ENCODE measurements at places on chromosomes 1 and 21.

DNA sequence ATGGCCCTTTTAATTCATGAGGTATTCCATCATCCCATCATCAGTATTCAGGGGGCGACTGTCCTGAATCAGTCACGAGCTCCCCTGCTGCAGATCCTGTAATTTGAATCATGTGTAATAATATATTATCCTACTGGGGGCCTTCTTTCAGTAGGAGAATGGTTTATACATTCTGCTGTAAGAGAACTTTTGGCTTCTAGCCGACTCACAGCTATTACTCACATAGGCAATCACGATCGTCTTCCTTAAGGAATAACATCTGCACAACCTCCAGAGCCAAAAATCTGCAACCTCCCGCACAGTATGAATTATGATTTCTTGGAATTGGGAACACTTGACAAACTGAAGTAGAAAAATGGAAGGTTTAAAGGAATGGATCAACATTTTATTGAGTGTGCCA lies 343.0 kb downstream of the USP25 start:
- no peak for DNase-seq

DNA sequence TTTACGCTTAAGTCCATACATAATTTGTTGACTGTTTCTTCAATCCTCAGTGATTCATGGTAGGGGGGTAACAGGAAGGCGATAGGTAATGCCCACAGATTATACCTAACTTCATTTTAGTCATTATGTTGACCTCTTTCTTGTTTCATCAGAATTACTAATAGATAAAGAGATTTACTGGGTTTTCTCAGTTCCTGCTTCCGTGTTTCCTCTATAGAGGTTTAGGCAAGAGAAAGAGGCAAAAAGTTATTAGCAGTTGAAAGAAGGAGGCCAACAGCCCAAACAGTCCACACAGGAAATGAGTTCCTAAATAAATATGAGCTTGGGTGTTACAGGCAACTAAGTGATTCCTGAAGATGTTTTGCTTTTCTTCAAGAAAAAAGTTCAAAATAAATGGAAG lies 17.9 kb upstream of the CLCA1 start:
- no peak for DNase-seq

GRCh38 chr21:26754853-26755252 lies 90.4 kb downstream of the ADAMTS1 start:
- no peak for DNase-seq

DNA sequence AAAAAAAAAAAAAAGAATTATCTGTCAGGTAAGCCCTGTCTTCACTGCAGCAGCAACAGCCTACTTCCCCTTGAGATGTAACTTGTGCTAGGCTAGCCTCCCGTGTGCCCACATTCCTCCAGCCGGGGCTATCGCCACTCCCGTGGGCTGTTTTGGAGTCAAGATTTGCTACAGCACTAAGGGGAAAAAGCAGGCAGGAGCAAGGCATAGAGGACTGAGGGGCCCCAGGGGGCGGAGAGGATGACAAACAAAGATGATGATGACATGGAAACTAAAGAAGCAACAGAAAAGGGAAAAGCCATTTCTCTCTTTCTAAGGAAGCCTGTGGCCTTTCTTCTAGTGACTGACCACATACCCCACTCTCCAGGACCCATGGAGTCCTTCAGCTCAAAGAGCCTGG lies 1.9 kb downstream of the TNFAIP8L2 start:
- no peak for DNase-seq

DNA sequence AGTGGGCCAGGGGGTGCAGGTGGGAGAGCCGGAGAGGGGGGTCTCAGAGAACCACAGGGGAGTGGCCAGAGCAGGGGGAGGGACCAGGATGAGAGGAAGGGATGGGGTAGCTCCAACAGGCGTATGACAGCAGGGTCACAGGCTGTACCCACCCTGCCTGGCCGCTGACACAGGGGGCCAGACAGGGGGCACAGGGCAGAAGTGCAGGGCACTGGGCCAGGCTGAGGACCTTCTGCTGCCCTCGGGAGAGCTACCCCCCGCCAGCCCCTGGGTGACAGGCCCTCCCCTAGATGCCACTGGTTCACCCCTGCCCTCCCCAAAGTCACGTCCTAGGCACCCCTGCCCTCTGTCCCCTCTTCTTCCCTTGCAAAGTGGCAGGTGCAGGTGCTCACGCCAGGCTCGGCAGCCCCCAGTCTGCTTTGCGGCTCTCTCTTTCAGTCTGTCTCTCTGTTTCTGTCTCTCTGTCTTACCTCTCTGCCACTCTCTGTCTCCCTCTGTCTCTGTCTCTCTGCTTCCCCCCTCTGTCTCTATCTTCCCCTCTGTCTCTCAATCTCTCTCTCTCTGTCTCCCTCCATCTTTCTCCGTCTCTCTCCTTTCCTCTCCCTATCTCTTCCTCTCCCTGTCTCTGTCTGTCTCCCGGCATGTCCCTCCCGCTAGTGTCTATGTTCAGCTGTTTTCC lies 48.5 kb downstream of the WNT9A start:
- DNase-seq: no peak

DNA sequence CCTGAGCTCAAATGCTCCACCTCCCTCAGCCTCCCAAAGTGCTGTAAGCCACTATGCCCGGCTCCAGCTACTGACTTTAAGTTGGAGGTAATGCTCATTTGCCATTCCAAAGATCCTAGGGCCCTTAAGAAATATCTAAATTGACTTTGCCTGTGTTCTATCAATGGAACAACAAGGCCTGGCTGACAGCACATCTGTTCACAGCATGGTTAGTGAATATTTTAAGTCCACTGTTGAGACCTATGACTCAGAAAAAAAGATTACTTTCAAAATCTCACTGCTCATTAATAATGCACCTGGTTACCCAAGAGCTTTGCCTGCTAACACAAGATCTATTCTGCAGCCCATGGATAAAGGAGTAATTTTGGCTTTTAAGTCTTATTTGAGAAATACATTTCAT lies 3.5 kb upstream of the SSX2IP start:
- no peak for DNase-seq

GRCh38 chr1:183234660-183235476 lies 48.8 kb downstream of the LAMC2 start:
- DNase-seq: no peak

DNA sequence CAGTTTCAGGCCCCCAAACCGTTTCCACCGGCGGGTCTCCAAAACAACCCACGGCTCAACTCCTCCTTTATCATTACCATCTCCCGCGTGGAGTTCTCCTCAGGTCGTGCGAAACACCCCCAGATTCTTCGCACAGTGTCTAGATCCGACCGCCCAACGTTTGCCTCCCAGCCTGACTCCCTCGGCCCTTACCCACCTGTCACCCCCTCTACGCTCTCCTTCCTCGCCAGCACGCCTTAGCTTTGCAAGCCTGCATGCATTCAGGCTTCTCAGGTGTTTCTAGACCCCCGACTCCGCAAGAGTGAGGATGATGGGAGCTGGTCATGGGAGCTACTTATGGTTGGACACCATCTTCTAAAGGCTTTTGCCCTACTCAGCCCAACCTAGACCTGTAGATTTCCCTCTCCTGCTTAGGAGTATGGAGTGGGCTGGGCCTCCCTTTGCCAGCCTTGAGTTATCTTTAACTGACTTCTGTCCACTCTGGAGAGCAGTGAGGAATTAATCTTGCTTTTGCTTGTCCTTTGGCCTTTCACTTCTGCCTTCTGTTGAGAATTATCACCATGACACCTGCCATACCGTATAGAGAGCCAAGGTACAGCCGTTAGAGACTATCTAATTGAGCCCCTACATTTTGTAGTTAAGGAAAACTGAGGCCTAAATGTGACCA lies 865 bp downstream of the ATP5IF1 start:
- DNase-seq: no peak

- DNase-seq: no peak
Observed at GRCh38 chr1:234659538-234659937, 49.6 kb upstream of the IRF2BP2 start.

DNA sequence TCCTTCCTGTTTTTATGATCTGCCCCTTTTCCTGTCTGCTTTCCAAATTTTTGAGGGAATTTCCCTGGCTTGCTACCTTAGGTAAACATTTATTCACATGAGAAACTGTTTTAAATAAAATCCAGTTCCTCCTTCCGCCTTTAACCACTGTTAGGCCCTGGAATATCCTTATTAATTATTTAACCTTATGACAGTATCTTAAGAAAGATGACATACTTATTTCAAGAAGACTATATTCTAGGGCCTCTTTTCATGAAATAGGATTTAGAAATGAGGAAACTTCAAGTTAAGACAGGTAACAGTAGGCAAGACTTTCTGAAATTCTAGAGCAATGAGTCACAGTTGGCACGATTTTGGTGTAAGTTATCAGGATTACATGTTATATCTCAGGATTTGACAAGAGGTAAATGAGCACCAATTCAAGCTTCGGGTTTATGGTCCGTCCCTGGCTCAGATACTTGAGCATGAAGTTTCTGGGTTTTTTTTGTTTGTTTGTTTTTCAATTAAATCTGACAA lies 2.0 kb upstream of the TNFSF18 start:
- DNase-seq: no peak

DNA sequence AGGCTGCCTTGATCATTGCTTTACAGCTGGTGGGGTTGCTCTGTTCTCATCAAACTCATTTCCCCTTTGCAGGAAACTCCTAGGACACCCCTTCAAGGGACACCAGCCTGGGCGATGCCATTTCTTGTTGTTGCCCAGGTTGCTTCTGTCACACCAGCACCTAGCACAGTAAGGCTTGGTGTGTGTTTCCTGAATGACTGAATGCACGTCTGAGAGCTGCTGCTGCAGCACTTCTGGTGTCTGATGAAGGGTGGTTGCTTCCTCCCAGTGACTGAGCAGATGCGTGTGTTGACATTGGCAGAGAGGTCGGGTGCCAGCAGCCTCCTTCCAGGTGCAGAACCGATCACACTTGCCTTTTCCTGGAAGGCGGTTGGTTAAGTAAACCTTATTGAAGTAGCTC lies 477.4 kb downstream of the CAMTA1 start:
- DNase-seq: no peak

DNA sequence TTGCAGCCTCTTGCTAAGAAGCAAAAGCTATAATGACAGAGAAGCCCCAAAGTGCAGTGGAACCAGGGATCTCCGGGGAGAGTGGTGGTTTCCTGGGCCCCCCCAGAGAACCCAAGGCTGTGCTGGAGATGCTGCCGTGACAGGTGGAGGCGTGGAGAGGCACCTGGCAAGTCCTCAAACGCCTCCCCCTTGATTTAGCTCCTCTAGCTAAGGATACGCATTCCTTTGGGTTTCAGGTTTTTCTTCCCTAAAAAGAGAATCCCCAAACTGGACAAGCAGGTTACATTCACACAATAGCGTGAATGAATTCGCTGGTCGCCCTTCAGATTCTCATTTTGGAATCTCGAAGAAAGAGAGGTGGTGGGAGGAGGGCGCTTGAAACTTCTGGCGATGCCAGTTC lies 853 bp upstream of the ATP1A1 start:
- DNase-seq: no peak

DNA sequence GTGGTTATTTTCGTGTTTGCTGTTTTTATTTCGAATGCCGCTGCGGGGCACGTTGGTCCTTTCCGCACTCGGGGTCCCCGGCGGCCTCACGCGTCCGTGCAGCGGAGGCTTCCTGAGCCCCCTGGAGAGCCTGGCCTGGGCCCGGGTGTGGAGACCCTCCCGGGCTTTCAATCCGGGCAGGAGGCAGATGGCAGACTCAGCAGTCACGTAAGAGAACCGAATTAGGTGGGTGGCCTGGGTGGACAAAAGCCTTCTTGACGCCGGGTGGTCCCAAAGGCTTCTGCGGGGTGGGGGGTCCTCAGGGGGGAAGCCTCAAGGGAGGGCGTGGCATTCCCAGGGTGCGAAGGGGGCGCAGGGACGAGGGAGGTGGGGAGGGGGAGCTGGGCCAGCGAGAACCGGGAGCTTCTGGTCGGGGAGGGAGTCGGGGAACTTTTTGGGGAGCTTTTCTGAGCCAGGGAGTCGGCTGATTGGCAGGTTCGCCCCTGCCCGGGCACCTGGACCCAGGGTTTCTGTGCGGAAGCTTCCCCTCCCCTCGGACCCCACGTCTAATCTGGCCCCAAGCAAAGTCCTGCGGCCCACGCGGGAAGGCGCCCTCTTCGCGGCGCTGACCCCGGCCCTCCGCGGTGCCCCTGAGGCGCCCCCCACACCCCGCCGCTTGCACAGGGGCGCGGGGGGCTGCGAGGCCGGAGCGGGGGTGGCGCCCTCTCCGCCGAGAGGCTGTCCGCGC lies 1.3 kb upstream of the HES4 start:
- DNase-seq: no peak

DNA sequence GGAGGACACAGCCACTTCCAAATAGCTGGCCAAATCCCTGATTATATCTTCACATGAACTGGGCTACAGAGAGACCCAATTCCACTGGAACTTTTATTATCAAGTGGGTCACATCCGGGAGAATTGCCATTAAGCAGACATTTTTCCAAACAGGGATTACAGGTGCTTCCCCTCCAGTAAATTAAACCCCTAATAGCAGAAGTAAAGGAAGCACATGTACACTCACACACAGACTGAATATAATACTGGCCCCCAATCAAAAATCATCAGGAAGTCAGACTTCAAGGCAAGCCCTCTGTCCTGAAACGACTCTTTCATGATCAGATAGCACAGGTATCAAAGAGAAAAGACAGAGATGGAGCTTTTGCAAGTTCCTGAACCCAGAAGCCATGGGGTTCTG lies 118.6 kb upstream of the PPP2R5A start:
- DNase-seq: no peak

GRCh38 chr1:162235241-162235800 lies 141.3 kb downstream of the SPATA46 start:
- DNase-seq: no peak

DNA sequence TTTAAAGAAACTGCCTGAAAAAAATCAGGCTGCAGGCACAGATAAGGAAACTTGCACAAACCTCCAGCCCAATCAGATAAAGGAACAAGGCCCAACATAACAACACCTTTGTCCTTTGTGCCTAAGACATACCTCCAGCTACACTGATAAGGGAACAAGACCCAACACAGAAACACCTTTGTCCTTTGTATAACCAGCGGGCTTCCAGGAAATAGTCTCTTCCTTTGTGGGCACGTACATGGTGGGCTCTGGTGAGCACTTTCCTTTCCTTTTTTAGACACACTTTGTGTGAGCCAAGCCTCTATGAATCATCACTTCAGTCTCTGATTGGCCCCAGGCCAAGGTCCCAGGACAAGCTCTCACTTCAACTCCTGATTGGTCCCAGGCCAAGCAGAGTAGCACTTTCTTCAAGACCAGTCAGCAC lies 23.6 kb downstream of the ZNF670 start:
- DNase-seq: no peak

GRCh38 chr1:221675880-221676800 lies 65.7 kb downstream of the DUSP10 start:
- no peak for DNase-seq

DNA sequence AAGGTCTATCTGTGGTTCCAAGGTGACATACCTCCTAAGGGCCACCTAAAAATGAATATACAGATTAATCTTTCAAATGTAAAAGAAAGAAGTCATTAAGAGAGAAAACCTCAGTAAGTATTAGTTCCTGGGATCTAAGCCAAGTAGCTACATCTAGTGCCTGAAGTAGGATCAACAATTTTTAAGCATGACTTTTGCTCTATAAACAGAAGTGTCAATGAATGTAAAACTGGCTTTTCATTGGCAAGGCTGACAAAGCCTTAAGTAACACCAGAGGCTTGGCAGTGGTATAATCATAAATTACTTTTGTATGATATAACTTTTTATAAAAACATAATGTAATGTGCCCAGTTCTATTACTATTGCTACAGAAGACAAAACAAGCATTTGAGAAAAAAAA lies 12.2 kb upstream of the ACADM start:
- no peak for DNase-seq

GRCh38 chr1:6472391-6472790 lies 6.4 kb upstream of the TNFRSF25 start:
- DNase-seq: no peak

GRCh38 chr1:204701229-204701628 lies 15.7 kb upstream of the LRRN2 start:
- no peak for DNase-seq

Measured in CD4-positive, alpha-beta T cell treated with Interleukin-4 for 1 hour (primary cell).